ENCODE measurements at places on chromosomes 6 and 20.

- DNase-seq, result no peak
These were observed 42.6 kb downstream of the PRKN start for GRCh38 chr6:162684961-162685360.

DNA sequence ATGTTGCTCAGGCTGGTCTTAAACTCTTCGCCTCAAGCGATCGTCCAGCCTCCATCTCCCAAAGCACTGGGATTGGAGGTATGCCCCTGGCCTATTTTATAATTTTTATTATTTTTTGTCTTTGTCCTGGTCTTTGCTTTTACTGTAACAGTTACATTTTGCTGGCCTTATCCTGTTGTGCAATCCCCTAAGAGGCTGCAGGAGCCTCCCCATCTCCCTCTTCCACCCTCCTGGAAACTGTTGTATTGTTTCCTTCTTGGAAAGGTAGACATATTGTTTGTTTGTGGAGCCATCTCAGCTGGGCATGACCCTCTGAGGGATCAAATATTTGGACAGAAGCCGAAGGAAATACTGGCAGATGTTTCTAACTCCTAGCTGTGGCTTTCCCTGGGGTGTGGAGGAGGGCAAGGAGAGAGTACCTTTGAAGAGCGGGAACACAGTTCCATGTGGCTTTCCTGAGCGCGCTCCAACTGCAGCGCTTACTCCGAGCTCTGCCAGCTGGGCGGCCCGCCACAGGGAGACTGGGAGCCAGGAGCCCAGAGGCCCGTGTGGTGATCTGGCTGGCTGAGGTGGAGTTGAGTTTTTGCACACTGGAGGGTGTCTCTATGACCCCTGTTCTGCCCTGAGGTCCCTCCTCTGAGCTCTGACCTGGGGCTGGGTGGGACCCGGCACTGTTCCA, 4.9 kb downstream of the MAPK13 start:
- DNase-seq, result no peak

GRCh38 chr20:16261733-16262273, 311.4 kb downstream of the KIF16B start:
- no peak for DNase-seq

DNA sequence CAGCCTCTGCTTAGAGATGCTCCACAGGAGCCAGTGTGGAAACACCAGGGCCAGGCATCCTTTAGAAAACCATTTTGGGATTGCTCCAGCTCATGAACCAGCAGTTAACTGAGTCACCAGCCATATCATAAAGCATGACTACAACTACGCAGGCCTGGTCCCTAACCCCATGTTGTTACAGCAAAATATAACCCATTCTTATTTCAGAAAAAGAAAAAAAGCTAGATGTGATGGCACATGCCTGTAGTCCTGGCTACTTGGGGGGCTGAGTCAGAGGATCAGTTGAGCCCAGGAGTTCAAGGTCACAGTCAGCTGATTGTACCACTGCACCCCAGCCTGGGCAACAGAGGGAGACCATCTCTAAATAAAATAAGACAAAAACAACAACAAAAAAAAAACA, 36.8 kb downstream of the C6orf15 start:
- DNase-seq, result no peak

DNA sequence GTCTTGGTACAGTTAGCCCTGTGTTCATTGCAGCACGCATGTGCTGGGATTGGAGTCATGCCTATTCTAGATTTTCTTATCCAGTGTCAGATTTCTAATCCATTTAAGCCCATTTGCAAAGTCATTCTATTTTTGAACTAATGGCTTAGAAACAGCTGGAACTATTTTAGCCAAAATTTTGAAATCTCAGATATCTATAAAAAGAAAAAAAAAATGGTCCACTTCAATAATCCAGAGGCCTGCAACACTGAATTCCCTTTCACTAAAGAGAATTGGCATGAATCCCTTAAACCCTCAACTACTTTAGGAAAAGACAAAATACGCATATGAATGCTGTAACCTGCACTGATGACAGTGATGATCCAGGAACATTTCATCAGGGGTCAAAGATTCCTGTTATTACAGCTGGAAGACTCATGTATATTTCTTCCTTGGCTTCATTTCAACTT, 1.5 kb downstream of the COL21A1 start:
- DNase-seq, result no peak

Measured in NCI-H526 (cell line).